ENCODE measurements at places on chromosomes 7 and 10.

- DNase-seq = no peak
These were observed 5.4 kb downstream of the ADAMTS14 start for GRCh38 chr10:70677620-70678249.

DNA sequence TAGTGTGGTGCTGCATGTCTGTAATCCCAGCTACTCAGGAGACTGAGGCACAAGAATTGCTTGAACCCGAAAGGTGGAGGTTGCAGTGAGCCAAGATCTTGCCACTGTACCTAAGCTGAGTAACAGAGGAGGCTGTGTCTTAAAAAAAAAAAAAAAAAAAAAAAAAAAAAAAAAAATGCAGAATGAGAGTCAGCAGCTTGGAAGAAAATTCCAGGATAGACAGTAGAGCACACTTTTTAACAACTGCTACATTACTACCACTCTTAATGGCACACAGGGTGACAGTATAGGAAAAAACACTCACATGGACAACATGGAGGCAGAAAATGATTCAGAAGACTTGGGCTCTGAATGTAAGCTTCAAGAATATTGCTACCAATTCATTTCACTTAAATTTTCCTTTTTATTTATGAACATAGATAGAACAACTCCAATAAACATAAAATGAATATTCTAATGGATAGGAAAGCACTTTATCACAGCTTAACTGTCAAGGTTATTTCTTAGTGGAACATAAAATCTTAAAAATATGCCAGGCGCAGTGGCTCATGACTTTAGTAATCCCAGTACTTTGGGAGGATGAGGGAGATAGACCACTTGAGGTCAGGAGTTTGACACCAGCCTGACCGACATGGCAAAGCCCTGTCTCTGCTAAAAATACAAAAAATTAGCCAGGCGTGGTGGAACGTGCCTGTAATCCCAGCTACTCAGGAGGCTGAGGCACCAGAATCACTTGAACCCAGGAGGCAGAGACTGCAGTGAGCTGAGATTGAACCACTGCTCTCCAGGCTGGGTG lies 31.5 kb downstream of the CHCHD3 start:
- no peak for DNase-seq

GRCh38 chr7:19749658-19750057 lies 23.8 kb downstream of the TMEM196 start:
- no peak for DNase-seq

DNA sequence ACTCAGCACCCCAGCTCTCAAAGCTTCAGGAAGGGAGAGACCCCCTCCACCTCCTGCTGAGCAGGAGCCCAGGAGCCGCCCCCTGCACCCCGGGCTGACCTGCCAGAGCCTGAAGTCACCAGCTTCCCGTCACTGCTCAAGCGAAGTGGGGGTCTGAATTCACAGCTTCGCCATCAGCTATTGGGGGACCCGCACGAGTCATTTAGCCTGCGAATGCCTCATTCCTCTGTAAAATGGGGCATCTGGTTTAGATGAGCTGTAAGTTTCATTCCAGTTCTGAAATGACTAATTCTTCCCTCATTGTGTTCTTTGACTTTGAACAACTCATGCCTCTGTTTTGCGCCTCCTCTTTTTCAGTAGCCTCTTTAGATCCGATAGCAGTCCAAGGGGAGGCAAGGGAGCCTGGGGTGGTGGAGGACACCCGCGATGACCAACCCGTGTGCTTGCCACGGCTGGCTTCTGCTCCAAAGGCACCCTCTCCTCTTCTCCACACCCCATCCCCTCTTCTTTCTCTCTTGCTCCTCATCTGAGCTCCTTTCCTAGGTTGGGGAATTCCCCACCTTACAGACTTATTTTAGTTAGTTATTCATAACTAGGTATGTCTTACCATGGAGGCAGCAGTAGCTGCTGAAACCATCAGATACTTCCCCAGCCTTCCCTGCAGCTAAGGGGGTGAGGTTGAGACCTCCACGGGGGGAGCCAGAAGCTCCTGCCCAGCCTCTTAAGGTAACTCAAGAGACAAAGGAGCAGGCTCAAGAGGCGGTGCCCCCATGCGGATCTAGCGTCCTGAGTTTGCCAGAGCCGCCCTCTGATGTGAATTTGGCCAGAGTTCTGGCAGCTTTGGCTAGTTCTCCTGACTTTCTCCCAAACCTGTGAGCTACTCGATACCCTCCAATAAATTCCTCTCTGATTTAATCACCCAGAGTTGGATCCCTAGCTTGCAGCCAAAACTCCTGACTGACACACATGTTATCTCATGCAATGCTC lies 47.7 kb downstream of the RBM17 start:
- no peak for DNase-seq

- DNase-seq = no peak
These were observed 109.9 kb downstream of the ZMIZ1 start for GRCh38 chr10:79178614-79179163.

GRCh38 chr10:69123306-69123746 lies 652 bp upstream of the VPS26A start:
- DNase-seq = peak; percentile 6

GRCh38 chr10:110336111-110336721 lies 31.5 kb upstream of the SMNDC1 start:
- DNase-seq = no peak

- no peak for DNase-seq
These were observed 60.2 kb upstream of the DDC start for GRCh38 chr7:50625360-50625759.

GRCh38 chr7:50679218-50680007 lies 103.3 kb downstream of the GRB10 start:
- peak; percentile 69 for DNase-seq

DNA sequence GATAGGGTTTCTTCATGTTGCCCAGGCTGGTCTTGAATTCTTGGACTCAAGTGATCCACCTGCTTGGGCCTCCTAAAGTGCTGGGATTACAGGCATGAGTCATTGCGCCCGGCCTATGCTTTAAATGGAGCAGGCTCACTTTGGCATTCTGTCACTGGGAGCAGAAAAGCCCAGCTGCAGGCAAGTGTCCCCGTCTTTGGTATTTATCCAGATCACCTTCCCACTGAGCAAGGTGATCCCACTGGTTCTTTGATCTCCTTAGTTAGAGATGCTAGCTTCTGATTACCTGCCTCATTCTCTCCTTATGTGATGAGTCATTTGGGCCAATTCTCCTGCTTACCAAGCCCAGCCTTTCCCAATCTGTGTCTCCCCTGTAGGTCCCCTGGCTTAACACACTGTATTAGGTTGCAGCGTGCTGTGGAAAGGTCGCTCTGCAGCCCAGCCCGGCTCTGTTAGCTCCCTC lies 39.3 kb downstream of the SPDYE5 start:
- DNase-seq = no peak

DNA sequence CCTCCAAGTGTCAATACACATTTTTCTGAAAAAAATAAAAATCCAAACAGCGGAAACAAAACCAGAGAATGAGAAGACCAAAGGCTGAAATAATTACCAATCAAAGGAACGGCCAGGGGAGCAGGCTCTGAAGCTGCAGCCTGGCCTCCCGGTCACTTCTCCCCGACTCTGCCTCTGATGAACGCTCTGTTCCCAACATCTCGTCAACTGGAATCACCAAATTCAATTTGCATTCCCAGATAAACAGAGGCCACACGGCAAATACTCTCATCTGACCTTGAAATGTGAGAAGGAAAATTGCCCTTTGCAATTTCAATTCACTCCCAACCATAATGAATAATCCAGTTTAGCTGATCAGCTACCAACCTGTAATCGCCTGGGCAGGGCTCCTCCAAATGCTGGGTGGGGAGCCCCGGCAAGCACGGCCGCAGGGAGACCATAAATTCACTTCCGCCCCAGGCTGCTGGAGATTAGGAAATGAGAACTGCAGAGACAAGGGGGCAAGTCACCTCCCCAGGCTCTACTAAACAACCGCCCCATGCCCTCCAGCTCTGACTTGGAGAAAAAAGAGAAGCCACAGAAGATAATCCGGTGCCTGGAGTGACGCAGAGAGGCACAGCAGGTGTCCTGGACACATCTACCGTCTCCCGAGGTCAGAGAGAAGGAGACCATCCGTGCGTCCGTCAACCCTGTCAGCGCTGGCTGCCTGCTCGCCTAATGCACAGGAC lies 153.2 kb downstream of the MAD1L1 start:
- no peak for DNase-seq

DNA sequence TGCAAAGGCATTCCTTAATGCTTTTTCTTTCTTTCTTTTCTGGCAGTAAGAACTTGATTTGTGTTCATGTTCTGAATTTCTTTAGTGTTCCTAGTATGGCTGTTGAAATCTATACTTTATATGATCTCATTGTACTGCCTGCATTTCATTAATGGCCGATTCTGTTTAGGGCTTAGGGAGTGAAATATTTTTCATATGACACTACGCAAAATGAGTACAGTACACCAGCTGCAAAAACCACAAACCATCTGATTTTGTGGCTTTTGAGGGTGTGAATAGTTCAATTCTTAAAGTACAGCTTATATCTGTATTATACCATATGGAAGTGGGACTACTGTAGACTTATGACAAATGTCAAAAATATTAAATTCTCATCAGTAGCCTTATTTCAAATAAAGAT lies 69.1 kb upstream of the FOXP2 start:
- no peak for DNase-seq

DNA sequence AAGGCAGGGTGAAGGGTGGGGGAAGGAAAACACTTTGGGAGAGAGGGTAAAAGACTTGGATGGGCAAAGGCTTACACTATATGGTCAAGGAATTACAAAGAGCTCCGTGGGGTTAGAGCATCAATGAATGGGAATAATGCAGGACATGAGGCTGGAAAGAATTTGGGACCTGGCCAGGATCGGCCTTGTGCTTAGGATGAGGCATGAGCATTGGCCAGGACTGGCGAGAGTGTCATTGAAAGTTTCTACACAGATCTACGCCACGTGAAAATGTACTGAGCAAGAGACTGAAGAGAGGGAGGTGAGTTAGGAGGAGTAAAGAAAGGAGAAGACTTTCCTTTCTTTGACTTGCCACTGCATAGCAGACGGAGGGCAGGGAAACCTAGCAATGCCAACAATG lies 142.8 kb downstream of the PTEN start:
- no peak for DNase-seq

DNA sequence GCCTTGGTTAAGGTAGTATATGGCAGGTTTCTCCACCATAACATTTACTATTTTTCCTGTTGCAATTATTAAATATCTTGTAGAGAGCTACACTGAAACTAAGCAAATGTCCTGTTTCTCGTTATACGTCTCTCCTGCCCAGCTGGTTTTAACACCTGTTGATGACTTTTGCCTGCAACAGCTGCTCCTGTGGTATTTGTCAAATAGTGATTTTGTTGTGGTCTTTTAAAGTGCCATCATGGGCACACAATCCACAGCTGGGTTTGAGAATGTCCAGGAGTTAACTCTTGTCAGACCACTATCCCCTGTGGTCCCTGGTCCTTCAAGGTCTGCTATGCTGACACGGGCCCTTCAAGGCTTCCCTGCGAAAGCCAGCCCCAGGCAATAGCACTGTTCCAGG lies 24.9 kb upstream of the SEC61G start:
- no peak for DNase-seq

DNA sequence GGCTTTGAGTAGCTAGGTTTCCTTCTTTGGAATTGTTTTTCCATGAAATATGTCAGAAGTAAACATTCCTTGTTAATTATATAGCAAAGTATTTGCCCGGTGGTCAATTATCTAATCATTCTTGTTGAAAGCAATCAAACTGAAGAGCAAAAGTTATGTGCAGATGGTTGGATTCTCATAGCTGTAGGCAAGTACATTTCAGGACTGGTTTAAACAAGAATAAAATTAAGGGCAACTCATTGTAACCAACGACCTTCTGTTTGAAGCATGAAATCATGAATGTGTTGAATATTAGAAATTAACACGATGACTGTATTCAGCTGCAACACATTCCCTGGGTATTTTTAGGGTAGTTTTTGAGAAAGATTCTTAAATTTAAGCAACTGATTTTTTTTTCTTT lies 61.8 kb upstream of the NMT2 start:
- DNase-seq = no peak

- DNase-seq = no peak
These were observed 15.8 kb upstream of the ODAD2 start for GRCh38 chr10:28014651-28015050.

DNA sequence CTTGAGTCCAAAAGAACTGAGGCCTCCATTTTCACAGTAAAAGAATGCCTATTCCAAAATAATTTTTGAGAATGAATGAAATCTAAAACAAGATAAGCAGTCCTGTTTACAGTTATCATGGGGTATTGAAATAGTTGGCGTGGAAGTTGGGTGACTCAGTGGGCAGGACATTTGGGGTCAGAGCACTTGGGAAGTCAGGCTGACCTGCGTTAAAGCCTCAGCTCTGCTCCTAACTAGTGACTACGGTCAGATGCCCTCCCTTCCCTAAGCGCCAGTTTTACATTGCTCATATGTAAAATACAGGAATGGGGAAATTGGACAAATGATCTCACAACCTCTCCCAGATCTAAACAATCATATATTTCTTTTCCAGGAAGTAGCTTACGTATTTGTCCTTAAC lies 2.3 kb upstream of the PAPSS2 start:
- no peak for DNase-seq

DNA sequence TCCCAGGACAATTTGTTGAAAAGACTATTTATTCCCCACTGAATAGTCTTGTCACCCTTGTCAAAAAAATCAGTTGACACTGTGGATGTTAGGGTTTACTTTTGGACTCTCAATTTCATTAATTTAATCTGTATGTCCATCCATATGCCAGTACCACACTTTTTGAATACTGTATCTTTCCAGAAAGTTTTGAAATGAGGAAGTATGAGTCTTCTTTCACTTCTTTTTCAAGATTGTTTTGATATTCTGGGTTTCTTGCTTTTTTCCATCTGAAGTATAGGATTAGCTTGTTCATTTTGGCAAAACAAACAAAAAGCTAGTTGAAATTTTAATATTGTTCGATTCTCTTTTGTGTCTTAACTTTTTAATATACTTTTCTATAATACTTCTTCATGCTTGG lies 21.7 kb downstream of the KLHDC10 start:
- DNase-seq = no peak

DNA sequence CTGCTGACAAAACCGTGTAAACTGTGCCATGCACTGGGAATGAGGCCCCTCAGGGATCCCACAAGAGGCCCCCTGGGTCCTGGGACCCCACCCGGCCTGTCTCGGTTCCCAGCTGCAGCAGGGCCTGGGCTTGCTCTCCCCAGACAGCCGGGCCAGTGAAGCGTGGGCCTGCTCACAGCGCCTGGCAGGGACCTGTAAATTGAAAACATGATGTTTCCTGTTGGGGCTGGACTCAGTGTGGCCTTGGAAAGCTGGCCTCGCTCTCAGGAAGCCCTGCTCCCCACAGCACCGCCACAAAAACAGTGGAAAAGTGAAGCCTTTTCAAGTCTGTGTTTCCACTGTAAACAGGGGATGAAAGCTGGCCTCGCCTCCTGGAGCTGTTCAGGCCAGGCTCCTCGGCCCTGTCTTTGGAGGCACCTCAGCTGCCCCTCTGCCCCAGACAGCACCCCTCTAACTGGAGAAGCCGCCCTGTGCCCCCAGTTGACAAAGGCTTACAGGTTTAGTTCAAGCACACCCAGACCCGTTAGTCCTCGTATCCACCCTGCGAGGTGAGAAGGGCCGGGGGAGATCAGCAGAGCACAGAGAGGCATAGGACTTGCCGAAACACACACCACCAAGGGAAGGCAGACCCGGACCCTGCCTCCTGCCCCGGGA lies 108.3 kb downstream of the ZMIZ1 start:
- no peak for DNase-seq

GRCh38 chr7:18828260-18828993 lies 289.0 kb downstream of the TWIST1 start:
- DNase-seq = no peak

GRCh38 chr7:36762394-36762793 lies 38.1 kb upstream of the AOAH start:
- DNase-seq = no peak
